CD4-positive, alpha-beta T cell (primary cell): ENCODE measurements at places on chromosomes 2 and 18.

DNA sequence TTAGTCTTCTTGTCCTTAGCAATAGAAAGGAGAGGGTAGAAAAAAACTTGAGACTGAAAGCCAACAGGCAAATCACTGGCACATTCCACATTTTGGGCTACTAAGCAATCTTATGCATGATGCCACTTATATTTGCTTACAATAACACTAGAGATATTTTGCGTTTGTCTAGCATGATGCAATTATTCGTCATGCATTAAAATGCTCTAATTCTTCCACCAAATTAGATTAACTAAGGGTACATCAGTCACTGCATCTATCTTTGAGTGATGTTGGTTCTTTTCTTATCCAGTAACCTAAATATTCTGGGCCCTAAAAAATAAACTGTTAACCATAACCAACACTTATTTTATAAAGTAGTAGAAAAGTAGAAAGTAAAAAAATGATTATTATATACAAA, 1311.7 kb upstream of the CDH2 start:
- DNase-seq = no peak

- no peak for DNase-seq
Observed at GRCh38 chr2:143742581-143742980, 613.4 kb downstream of the ARHGAP15 start.

GRCh38 chr18:72995558-72995957, 127.8 kb upstream of the NETO1 start:
- DNase-seq = no peak

DNA sequence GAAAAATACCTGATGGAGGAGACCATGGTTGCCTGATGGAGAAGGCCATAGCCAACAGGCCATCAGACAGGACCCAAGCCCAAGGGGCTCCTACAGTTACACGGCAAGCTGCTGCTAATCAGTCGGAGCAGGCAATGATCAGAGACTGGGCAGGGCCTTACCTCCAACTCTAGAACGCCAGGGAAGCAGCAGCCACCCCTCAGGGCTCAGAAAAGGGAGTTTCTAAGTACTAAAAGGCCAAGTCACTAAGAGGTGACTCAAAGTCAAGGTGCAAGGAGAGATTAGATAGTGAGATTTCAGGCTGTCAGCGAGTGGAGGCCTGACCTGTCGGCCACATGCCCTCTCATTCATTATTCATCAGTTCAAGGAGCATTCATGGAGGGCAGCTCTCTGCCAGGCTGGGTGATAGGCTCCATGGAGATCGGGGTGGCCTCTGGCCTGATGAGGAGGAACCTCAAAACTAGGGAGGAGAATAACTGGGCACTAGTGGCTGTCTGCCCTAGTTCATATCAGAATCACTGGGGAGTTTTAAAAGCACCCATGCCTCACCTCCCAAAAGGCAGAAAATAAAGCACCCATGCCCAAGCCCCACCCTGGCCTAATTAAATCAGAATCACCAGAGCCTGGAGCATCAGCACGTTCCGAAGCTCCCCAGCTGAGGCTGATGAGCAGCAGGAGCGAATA, 3.6 kb downstream of the VIL1 start:
- no peak for DNase-seq

DNA sequence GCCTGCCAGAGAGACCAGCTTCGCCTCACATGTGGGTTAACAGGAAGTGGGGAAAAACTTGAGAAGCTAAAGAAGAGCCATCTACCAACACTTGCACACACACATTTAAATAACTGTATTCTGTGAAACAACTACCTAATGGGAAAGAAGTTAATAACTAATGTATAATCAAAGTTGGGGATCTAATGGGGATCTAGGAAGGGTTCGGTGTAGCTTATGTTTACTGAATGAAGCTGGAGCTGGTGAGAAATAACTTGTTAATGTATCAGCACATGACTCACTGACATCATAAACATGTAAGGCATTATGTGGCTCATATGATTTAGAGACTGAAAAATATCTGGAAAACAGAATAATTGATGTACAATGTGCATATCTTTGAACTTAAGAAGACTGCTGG, 421.3 kb upstream of the NXPH2 start:
- no peak for DNase-seq

GRCh38 chr2:201452058-201452921, 750 bp downstream of the STRADB start:
- no peak for DNase-seq

DNA sequence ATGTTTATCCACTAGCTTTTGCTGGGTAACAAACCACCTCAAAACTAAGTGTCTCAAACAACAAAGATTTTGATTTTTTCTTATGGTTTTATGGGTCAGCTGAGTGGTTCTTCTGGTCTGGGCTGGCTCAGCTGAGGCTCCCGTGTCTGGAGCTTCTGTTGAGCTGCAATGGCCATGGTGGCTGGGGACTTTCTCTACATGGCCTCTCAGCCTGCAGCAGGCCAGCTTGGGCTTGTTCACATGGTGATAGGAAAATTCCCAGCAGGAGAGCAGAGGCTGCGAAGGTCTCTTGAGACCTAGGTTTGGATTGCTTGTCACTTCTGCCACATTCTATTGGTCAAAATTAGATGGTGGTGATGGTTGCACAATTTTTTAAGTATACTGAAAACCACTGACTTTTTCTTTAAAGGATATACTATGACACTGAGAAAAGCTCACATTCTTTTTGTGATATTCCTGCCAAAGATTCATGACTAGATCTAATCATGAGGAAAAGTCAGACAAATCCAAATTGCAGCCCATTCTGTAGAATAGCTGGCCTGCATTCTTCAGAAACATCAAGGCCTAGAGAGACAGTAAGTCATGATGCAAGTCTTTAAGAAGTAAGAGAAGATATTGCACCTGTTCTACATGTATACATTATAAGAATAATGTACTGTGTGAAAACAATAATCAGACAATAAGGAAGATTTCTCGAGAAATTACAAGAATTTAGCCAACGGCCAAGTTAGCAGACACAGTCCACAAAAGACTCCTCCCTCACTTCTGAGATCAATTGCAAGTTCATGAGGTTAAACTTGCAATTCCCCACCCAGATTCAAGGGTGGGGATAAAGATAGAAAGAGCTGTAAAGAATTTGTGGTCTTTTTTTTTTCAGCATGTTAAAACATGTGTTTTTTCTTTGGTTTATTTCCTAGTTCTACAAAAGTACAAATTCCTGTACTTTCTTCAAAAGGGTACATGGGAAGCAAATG, 35.0 kb upstream of the IL1R2 start:
- DNase-seq = no peak

DNA sequence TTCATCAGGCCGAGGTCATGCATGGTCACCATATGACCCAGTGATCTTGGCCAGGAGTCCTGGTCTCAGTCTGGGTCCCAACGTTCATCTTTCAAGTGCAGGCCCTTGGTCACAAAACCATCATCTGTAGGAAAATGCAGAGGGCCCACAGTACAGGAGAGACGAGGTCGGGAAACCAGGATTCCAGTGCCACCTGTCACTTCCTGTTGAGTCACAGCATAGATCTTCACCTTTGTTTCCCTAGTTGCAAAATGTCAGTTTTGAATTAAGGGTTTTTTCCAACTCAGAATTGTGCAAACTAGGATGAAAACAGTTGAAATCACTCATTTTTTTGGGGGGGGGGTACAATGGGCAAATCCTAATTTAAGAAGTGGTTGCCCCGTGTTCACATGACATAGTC, 162.2 kb downstream of the INSIG2 start:
- no peak for DNase-seq

GRCh38 chr2:234968631-234969305, 17.0 kb downstream of the SH3BP4 start:
- DNase-seq = no peak

DNA sequence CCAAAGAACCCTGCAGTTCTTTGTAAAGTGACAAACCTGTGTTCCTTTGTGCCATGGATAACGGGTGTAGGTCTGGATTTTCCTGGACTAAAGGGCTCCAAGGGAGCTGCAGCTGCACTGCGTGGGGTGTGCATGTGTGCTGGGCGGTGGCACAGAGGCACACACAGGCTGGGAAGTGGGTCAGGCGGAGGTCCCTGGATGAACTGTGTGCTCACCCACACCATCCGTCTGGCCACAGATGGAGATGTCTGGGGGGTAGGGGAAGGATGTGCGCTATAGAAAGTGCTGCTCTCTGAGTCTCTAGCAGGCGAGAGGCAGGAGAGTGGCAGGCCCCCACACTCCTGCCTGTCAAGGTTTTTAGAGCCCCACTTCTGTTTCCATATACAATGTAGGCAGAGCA, 137.2 kb downstream of the LOXHD1 start:
- DNase-seq = no peak
